ENCODE measurements at places on chromosomes 3 and 15.

GRCh38 chr15:88810446-88810845, 7.2 kb downstream of the ACAN start:
- DNase-seq = no peak

DNA sequence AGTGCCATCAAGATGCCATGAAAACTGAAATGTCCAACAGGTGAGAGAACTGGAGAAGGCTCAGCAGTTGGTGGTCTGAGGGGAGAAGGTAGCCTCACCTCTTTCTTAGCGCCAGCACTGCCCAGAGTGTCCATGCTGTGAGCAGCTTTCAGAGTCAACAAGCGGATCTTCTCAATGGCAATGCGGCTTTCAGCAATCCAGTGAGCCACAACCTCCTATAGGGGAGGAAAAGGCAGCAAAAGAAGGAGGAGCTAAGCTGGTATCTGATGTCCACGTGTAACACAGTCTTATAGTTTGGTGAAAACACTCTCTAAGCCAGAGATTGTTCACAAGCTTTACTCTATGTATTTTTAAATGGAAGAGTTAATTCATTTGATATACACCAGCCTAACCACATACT, 36.1 kb upstream of the ACKR4 start:
- no peak for DNase-seq

GRCh38 chr3:103127098-103127630, 692.3 kb downstream of the ZPLD1 start:
- DNase-seq = no peak

DNA sequence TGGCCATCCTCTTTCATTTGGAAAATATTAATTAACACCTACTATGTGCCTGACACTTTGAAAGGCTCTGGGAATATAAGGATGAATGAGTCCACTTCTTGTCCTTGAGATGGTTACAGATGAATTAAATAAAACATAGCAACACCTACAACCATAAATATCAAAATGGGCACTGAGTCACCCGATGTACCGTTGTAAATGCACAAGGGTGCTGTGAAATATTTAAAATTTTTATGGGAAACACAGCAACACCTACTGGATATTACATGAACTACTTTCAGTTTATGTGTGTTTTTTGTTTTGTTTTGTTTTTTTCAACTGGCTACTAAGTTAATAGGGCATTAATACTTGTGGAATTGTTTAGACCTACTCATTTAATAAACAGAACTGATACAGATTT, 239.0 kb upstream of the NAALADL2 start:
- no peak for DNase-seq

DNA sequence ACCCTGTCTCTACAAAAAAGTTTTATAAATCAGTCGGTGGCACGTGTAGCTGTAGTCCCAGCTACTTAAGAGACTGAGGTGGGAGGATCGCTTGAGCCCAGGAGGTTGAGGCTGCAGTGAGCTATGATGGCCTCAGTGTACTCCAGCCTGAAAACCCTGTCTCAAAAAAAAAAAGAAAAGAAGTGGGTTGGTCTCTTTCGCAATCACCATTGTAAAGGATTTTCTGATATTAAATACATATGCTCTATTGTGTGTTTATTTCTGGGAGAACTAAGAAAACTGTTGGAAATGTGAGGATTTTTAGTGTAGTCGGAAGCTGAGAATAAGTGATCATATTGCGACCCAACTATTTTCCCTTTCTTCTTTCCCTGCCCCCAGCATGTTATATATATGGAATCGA, 7.5 kb downstream of the ZNF710 start:
- no peak for DNase-seq

DNA sequence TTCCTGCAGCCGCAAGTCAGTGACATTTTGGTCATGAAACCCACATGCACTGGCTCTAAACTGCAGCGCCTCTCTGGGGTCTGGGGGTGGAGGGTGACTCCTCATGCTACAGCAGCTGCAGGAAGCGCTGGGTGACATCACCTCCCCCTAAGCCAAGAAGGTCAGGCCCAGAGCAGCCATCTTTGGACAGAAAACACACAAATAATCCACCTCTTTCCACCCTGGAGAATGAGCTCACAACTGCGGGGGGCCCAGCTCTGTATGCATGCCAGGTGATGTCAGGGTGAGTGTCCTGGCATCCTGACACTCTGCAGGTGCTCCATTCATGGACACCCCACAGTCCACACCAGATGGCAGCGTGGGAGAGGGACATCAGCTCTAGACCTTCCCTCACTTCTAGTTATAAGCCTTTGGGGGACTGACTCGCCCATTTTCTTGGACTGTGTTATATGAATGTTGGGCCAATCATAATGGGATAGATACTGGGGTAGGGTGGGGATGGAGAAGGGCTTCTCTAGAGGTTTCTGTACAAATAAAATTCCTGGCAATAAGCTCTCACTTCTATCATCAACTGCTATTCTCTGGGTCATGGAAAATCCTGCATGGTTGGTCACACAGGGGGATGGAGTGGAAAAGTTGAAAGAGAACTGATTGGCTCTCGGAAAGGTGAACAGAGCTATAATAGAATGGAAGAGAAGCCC, 70.7 kb upstream of the THBS1 start:
- DNase-seq = no peak

DNA sequence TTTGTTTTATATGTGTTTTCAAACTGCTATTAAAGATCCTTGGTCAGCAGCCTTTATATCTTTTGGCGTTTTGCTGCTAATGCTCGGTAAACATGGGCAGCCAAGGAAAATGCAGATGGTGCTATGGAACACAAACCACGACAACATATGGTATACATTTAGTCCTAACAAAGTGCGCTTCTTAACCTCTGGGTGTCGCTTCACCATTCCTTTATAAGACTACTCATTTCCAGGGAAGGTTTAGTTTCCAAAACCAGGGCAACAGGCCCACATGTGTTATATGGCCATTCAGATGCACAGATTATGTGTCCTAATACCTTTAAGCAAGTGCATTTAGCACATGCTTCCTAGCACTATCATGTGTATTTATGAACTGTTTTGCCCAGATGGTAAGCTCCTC, 14.7 kb downstream of the SHOX2 start:
- DNase-seq = no peak

DNA sequence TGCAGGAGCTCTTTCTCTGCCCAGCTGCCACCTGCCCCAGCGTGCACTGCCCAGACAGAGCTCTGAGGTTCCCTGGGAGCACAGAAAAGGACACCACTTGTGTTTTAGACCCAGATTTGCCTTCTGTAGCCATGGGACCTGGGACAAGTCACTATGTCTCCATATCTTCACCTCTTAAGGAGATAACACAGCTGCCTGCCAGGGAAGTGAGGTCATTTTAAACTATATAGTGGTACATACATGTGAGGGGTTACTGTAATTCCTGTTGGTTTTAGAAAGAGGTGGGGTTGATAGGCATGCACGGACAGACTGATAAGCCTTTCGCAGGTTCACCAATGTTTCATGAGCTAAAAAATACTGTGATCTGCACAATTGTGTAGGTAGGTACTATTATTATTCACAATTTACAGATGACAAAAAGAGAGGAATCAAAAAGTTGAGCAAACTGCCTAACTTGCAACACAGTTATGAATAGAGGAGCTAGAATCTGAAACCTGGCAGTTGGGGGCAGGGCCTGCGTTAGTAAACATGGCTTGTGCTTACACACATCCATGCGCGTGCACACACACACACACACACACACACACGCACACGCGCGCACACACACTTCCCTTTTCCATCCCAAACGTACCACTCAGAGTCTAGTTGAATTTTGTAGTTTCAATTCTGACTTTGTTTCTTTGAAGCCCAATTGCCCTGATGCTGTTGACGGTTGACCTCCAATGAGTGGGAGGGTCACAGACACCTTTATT, 193.6 kb downstream of the FAM43A start:
- DNase-seq = no peak

- no peak for DNase-seq
These were observed 64.6 kb upstream of the CHRM5 start for GRCh38 chr15:33903661-33904060.

DNA sequence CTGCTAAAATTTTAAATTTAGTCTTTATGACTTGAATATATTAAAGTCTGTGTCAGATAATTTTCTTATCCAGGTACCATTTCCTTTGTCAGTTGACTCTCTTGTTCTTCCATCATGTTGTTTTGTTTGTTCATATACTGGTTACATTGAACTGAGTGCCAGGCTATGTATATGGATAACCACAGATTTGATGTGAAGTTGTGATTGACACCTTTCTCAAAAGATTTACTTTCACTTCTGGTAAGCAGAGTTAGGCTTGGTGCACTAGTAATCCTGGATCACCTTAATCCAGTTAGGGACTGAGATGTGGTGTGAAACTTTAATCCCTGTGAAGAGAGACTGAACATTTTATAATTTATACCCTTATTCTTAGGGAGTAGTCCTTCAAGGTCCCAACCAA, 99.4 kb downstream of the ADAM10 start:
- DNase-seq = no peak

Measured in stimulated activated CD4-positive, alpha-beta T cell treated with anti-CD3 and anti-CD28 coated beads, Interleukin-2, amount 100 ng/mL, for 24 hours (primary cell).